ENCODE measurements at places on chromosomes 11 and 22. TPM values are rescaled to one million over a fixed set of nuclear protein-coding genes. Genes with fewer than 3 reads are reported as not detected.
A peak's percentile ranks its signal among the peaks of the same experiment; 100 is the strongest.

SYT13 gene
- not detected for total RNA-seq

RFPL1 gene
- total RNA-seq = not detected

SMC1B gene
- not detected for total RNA-seq

DYNC2H1 gene
- 3.2 TPM for total RNA-seq

CYP2D6 gene
- 7.4 TPM for total RNA-seq

TENM4 gene
- 0.31 TPM for total RNA-seq

OR52N4 gene
- total RNA-seq = 0.50 TPM

GRK3 gene
- 1.7 TPM for total RNA-seq

TNNI2 gene
- not detected for total RNA-seq

GLYATL2 gene
- not detected for total RNA-seq

DNA sequence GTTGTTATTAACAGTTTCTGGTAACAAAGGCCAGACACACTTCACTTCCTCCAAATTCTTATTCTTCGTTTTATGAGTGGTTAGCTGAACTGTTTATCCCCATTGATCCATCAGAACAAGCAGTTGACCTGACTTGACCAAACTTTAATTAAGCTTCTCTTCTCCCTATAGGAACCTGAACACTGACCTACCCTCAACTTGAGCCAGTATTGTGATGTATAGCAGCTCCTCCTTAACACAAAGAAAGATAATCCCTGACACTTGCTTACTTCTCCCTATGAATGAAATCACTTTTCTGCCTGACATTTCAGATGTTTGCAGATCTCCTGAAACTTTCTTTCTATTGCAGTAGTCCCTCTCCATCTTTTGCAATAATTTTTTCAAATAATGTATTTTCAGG, 41.9 kb downstream of the ANO5 start:
- no peak for DNase-seq

- peak; percentile 74 for DNase-seq
These were observed 14.1 kb upstream of the MDK start for GRCh38 chr11:46367244-46367915.

- no peak for DNase-seq
These were observed 48.6 kb downstream of the ARFGAP3 start for GRCh38 chr22:42808521-42808920.

DNA sequence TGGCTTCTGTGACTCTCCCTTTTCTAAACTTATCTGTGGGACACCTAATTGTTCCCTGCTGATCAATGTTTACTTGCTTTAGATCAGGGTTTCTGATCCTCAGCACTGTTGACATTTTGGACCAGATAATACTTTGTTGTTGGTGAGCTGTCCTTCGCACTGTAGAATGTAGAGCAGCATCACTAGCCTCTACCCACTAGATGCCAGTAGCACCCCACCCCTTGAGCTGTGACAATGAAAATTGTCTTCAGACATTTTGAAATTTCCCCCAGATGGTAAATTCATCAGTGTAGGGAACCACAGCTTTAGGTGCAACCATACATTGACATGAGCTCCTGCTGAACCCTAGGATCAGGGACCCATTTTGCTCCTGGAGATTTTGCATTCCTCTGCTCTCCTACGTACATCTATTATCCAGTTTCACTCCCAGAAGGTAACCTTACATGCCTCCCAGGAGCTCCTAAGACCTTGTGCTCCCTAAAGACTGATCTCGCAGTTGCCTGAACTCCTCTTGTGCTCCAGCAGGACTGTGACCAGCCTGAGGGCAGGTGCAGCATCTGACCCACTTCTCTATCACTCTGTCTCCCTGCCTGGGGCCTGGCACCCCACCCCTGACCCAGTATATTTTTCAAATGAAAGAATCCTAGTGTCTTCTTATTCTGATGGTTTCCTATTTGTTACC, 107.8 kb downstream of the FAR1 start:
- DNase-seq = peak; percentile 47

- no peak for DNase-seq
These were observed 12.7 kb downstream of the MAP6 start for GRCh38 chr11:75656044-75656727.

DNA sequence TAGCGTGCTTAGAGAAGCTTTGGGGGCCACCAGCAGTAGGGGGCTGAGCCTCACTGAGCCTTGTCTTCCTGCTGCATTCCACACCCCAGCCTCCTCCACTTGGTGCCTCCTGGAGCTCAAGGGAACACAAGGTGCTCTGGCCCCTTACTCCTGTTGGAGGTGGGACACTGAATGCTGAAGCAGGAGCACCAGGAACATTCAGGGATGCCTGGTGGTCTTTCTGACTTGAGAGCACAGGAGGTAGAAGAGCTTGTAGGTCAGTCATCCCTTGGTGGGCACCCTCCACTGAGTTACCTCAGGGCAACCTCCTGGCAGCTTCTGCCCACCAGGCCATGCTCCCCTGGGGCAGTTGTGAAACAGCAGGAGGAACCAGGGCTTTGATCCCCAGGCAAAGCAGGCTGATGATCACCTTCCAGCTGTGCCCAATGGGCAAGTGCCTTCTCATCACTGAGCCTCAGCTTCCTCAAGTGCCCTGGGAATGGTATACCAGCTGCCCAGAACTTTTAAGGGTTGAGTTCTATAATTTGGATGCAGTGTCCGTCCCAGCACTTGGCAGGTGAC, 50.1 kb downstream of the CABIN1 start:
- no peak for DNase-seq

- no peak for DNase-seq
These were observed 45.5 kb downstream of the ENDOD1 start for GRCh38 chr11:95135155-95135554.

DNA sequence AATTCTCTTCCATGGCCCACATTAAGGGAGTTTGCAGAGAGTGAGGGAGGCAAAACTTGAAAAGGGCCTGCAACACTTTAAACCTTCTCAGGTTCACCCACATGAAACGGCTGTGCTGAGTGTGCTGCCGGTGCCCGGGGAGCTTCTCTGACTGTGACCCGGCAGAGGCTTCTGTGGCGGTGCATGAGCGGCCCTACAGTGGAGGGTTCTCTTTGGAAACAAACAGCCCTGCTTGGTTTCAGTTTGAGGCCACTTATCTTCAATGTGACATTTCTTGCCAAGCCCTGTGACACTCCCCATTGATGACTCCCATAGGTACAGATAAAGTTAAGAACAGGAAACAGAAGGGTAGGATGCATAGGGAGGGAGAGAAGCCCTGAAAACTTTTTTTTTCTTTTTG, 31.8 kb downstream of the FAM118A start:
- DNase-seq = peak; percentile 74

DNA sequence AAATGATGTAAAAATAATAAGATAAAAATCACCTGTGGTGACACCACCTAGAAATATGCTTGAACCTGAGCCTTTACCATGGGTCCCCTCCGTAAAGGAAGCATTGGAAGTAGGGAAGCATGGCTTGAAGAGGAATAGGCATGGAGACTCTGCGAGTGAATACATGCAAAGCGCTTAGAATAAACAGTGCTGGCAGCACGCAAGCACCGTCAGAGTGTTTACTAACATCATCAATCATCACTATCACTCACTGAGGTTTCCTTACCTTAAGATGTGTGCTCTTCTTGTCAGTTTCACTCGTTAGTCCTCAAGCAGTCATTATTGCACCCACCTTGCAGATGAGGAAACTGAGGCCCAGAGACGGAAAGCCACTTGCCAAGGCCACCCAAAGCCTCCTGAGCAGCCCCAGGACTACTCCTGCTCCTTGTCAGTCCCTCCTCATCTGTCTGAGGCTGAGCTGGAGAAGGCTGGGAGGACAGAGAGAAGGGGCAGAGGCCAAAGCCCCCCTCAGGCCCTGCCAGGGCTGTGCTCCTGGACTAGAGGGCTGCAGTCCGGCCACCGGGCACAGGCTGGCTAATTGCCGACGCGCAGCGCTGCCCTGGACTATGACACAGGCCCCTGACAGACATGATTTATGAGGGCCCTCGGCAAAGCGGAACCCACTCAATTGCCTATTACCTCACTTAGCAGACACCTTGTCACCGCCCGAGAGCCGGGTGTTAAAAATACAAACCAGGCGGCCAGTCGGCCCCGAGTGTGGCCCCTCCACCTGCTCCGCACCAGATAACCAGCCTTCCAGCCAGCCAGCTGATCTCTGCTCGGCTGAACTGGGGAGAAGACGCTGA, 168.9 kb downstream of the MN1 start:
- no peak for DNase-seq

DNA sequence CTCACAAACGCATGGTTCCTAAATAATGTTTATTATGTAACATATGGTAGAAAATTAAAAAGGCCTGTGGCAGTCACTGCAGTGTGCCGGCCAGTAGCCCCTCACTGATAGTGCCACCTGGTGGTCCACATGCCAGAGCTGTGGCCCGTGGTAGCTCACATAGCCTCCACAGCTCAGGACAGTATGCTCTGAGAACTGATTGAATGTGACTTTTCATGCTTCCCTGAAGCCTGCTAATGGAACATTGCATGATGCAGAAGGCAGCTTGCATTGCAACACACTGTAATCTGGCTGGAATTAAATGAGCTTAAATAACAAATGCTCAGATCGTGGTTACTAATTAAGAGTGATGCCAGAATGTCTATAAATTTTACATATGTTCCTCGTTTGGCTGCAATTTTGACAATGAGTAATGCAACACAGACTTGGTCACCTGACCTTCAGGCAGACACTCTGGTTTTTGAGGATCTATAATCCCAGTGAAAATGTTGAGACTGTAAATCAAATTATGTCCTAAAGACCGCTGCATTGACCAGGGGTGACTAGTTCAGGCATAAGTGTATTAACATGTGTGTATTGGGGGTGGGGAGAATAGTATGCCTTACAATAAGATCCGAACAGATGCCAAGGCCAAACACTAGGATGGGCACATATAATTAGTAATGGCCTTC, 566.4 kb downstream of the METTL15 start:
- DNase-seq = no peak

- DNase-seq = no peak
These were observed 17.5 kb downstream of the TSSC4 start for GRCh38 chr11:2417856-2418692.

- DNase-seq = no peak
These were observed 28.0 kb upstream of the L3MBTL2 start for GRCh38 chr22:41177040-41177621.

- DNase-seq = no peak
These were observed 56.3 kb upstream of the YPEL1 start for GRCh38 chr22:21791635-21792625.

- peak; percentile 58 for DNase-seq
These were observed at the start of gene TNRC6B for GRCh38 chr22:40177738-40178416. Gene TNRC6B (plus strand): TSS chr22:40177925. CDS start chr22:40178136, 211 bp downstream.

- DNase-seq = no peak
These were observed 7.7 kb downstream of the CDC42EP1 start for GRCh38 chr22:37568012-37568411.

- no peak for DNase-seq
These were observed 26.4 kb downstream of the OR52K1 start for GRCh38 chr11:4508886-4509285.

DNA sequence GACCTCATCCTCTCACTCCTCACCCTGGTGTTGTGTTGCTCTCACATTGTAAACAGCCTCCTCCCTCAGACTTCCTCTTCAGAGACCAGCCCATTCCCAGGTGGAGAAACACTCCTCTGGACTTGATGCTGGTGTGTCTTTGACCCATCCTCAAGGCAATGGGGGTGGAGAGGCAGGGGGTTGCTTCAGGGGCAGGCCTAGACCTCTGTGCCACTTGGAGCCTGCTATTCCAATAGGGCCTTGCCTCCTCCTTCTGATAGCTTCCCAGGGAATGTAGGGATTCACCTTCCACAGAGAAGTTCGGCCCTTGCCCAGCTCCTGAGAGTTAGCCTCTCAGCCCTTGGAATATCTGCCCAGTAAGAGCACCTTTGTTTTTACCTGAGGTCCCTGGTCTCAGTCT, 606.6 kb upstream of the CADM1 start:
- DNase-seq = no peak

DNA sequence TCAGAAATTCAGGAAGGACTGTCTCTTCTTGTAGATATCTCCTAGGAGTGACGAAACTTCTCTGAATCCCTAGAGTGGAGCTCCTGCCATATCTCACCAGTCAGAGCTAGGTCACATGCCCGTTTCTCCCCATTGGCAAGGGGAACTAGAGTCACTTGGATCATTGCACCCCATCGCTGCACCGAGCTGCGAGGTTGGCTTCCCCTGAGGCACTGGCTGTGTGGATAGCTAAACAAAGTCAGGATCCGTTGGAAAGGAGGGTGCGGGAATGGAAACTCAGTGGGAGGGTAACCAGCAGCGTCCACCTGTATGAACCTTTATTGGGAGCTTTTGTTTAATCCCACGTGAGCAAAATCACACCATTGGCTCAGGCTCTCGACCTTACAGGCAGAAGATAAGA, 283.8 kb downstream of the BRD1 start:
- no peak for DNase-seq

GRCh38 chr11:84720706-84721402, 906.3 kb downstream of the DLG2 start:
- DNase-seq = no peak

- DNase-seq = peak; percentile 97
These were observed at the start of gene UBE4A for GRCh38 chr11:118359295-118359958. Gene UBE4A (plus strand): TSS chr11:118359600. CDS start chr11:118365081, 5,481 bp downstream.

DNA sequence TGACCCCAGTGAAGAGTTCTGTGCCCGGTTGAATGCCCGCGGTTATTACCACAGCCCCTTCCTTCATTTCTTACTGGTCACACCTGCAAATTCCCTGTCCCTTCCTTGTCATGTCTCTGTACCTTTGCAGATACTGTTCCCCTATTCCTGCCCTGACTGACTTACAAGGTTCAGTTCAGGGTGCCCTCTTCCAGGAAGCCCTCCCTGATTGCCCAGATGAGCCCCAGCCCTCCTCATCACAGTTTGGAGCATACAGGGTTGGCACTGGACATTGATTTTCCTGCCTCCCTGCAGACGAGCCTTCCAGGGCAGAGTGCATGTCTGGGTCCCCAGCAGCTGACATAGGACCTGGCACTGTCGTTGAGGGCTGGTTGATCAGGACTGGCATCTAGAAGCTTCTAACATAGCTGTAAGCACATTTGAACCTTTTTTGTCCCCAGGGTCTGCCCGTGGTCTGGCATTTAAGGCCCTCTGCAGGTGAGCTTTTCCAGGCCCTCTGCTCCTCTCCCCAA, 70.4 kb upstream of the SHISAL1 start:
- no peak for DNase-seq

DNA sequence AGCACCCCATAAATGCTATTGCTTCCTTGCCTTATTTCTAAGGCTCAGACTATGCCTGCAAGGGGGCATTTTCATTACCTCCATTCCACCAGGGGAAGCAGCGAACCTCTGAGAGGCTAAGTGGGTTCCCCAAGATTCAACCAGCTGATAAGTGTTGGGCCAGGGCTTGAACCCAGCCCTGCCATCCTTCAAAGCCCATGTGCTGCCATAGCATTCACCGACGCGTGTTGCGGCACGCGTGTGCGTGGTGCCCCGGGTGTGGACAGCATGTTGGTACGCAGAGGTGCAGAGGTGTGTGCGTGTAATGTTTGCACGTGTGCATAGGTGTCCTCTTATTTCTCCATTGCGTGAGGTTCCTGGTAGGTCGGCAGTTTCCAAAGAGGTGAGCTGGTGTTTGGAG, 66.0 kb upstream of the PPARA start:
- no peak for DNase-seq

DNA sequence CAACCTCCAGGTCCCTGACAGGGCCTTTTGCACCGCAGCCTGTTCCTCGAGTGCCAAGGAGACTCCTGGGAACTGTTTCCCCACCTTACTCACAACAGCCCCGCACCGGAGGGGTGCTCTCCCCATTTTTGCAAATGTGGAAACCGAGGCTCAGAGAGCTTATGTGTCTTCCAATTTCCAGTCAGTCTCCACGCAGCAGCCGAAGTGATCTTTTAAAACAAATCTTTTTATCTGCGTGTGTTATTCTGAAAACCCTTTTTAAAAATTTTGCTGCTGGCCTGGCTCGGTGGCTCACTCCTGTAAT, 409 bp upstream of the TMEM134 start:
- no peak for DNase-seq

Measured in CD4-positive, alpha-beta T cell (primary cell).